ENCODE measurements at places on chromosomes 3 and 15.

DNA sequence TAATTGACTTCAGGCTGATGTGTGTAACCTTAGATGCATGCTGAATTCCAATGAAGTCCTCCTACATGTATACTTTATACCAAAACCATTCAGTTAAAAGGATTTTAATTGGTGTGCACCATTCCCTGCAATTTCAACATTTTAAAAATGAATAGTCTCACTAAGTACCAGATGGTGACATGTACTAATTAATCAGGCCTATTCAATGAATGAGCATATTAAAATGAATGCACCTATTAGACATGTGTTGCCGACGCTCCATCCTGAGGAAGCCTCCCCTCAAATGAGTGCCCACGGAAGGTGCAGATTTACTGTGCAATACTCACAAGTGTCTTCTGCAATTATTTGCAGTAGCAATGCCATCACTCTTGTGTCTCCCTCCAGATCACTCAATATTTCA lies 124.7 kb upstream of the TSPAN3 start:
- no peak for DNase-seq

GRCh38 chr3:142586803-142587406 lies 8.4 kb upstream of the ATR start:
- no peak for DNase-seq

GRCh38 chr3:26281284-26281985 lies 341.1 kb upstream of the LRRC3B start:
- DNase-seq, result no peak

- no peak for DNase-seq
These were observed 13.5 kb upstream of the GABRR3 start for GRCh38 chr3:98048586-98048985.

DNA sequence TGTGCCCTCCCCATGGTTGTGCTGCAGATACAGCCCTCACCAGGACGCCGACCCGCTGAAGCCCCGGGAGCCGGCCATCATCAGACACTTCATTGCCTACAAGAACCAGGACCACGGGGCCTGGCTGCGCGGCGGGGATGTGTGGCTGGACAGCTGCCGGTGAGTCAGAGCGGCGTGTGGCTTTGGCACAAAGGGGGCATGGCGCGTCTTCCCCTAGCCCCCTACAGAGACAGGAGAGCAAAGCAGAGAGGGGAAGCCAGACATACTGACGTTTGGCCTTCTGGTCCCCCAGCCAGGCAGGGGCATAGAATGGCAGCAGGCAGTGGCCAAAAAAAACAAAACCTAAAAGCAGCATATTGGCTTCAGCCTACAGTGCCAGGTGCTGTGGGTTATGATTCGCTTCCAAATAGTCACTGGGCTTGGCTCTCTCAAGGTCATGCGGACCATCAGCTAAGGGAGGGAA lies 64.0 kb downstream of the MESD start:
- DNase-seq, result no peak

DNA sequence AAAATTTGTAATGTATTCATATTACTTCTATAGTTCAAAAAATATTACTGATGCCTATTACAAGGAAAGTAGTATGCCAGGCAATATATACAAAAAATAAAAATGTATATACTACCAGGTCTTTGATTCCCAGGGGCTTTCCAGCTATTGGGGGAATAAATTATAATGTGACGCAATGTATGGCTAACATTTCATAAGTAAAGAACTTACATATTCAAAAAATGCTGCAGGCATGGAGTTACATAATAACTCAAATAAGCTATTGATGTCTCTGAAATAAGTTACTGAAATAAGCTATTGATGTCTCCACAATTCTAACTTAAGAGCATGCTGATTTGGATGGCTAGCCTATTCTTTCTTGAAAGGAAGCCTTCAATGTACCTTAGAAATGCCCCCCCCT lies 30.2 kb downstream of the MCCC1 start:
- no peak for DNase-seq
